ENCODE measurements at places on chromosomes 3 and 15. TPM values are rescaled to one million over a fixed set of nuclear protein-coding genes. Genes with fewer than 3 reads are reported as not detected.

The NAALADL2 gene
- total RNA-seq = 4.4 TPM

The EAF2 gene
- 12.8 TPM for total RNA-seq

The STARD9 gene
- 14.6 TPM for total RNA-seq

The ITIH1 gene
- 0.40 TPM for total RNA-seq

The SLC51A gene
- 1.2 TPM for total RNA-seq

The CCDC13 gene
- 3.6 TPM for total RNA-seq

The ROPN1 gene
- not detected for total RNA-seq

The ALDH1L1 gene
- total RNA-seq = 2.4 TPM

The CP gene
- total RNA-seq = 5.4 TPM

The SLITRK3 gene
- total RNA-seq = not detected

The CHRNA7 gene
- 1.5 TPM for total RNA-seq

The UBE2E2 gene
- total RNA-seq = 38.8 TPM

- H3K4me1 ChIP-seq = no peaks in the 10 kb centered on the region
- no peaks in the 10 kb centered on the region for H3K36me3 ChIP-seq
- H3K27me3 ChIP-seq = no peaks in the 10 kb centered on the region
- no peak overlapping the region for H3K4me3 ChIP-seq
- no peak overlapping the region for H3K27ac ChIP-seq
Measured at GRCh38 chr15:38531509-38531908, 33.1 kb downstream of the RASGRP1 start.

DNA sequence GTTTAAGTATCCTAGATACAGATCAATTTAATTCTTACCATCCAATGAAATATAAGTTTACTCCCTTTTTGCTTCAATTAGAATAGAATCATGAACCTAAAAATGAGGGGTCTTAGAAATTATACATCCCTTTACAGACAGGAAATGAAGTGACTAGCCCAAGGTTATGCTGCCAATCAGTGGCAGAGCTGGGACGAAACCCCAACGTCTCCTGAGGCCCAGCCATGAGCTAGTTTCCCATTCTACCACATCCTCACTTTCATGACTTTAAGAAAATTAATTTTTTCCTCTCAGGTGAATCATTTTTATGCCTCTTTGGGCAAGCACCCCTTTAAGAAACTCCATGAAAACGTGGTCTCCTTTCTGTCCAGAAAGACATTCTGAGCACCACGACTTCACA lies 11.2 kb downstream of the LRIG1 start:
- no peak overlapping the region for H3K27ac ChIP-seq
- H3K4me1 ChIP-seq = peaks cover 58% of the 10 kb centered on the region
- H3K36me3 ChIP-seq = no peaks in the 10 kb centered on the region
- H3K4me3 ChIP-seq = no peak overlapping the region

GRCh38 chr3:150306083-150306482 lies 102.0 kb upstream of the TSC22D2 start:
- no peak overlapping the region for H3K27ac ChIP-seq
- no peak for DNase-seq
- no peaks in the 10 kb centered on the region for H3K27me3 ChIP-seq
- H3K4me3 ChIP-seq = no peak overlapping the region
- H3K4me1 ChIP-seq = no peaks in the 10 kb centered on the region

DNA sequence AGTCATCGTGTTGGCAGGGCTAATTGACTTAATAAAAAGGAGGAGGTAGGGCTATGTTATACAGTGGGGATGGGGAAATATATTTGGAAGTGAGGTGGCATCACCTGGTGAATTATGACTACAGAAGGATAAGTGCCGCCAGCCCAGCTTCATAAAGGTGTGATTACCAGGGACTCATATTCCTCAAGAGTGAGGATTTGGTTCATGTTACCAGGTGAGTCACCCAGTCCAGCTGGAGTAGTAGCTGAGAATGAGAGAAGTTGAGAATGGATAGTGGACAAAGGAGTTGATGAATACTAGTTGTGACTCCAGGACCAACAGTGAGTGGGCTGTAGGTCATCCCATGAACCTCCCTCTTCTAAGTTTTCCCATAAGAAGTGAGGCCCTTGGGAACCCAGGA lies 143.0 kb upstream of the GALNT15 start:
- H3K27me3 ChIP-seq = no peaks in the 10 kb centered on the region
- no peak overlapping the region for H3K4me3 ChIP-seq
- H3K27ac ChIP-seq = no peak overlapping the region
- H3K36me3 ChIP-seq = no peaks in the 10 kb centered on the region

- DNase-seq = no peak
- no peak overlapping the region for H3K27ac ChIP-seq
- H3K27me3 ChIP-seq = no peaks in the 10 kb centered on the region
- no peaks in the 10 kb centered on the region for H3K36me3 ChIP-seq
Measured at GRCh38 chr3:151425627-151426340, 35.1 kb downstream of the IGSF10 start.

DNA sequence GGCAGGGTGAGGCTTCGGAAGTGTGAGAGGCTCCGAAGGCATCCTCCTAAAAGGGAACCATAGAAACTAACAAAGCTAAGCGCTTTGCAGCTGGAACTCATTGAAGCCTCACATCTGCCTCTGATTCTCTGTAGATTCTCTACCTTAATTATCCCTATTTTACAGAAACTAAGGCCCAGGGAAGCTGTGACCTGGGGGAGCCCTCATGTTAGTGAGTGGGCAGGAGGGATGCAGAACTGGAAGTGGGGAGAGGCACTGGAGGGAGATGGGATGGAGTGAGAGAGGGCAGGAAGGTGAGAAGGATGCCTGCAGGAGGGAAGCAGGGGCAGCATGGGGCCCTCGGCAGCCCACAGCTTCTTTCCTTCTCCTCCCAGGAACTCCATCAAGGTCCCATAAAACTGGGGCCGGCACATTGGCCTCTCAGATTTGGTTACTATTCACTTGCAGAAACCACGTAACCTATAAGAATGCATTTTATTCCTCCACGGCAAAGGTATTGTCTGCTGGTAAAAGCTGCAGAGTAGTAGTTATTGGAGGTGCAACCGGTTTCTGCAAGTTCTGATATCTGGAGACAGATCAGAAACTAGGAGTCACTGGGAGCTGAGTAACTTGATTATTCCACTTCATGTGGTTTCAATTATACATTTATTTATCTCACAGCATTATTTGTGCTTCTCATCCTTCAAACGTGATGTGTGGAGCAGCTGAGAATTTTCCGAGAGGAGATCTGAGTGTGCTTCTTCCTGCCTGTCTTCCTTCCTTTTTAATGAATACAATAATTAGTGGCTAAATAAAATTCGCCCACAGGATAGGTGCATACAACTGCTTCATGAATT lies 24.0 kb upstream of the CHCHD6 start:
- H3K27me3 ChIP-seq = no peaks in the 10 kb centered on the region
- H3K4me3 ChIP-seq = no peak overlapping the region
- peaks cover 8% of the 10 kb centered on the region for H3K4me1 ChIP-seq
- H3K27ac ChIP-seq = no peak overlapping the region

DNA sequence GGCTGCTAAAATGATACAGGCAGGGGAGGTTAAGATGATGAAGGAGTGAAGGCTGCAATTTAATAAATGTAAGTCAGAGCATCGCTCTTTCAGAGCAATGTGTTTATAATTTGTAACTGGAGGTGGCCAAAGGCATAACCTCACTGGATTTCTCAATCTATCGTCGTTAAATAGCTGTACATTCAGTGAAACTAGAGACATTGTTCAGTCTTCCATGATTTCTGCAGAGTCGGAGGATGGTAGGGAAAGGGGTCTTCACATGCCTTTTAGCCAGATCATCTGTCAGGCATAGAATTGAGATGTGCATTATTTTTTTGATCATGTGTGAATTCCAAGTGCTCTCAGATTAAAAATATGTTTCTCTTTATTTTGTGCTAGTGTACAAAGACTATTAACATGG lies 315.4 kb downstream of the OXSM start:
- H3K4me3 ChIP-seq = no peak overlapping the region
- H3K4me1 ChIP-seq = no peaks in the 10 kb centered on the region
- H3K27ac ChIP-seq = no peak overlapping the region
- no peak for DNase-seq
- no peaks in the 10 kb centered on the region for H3K36me3 ChIP-seq

DNA sequence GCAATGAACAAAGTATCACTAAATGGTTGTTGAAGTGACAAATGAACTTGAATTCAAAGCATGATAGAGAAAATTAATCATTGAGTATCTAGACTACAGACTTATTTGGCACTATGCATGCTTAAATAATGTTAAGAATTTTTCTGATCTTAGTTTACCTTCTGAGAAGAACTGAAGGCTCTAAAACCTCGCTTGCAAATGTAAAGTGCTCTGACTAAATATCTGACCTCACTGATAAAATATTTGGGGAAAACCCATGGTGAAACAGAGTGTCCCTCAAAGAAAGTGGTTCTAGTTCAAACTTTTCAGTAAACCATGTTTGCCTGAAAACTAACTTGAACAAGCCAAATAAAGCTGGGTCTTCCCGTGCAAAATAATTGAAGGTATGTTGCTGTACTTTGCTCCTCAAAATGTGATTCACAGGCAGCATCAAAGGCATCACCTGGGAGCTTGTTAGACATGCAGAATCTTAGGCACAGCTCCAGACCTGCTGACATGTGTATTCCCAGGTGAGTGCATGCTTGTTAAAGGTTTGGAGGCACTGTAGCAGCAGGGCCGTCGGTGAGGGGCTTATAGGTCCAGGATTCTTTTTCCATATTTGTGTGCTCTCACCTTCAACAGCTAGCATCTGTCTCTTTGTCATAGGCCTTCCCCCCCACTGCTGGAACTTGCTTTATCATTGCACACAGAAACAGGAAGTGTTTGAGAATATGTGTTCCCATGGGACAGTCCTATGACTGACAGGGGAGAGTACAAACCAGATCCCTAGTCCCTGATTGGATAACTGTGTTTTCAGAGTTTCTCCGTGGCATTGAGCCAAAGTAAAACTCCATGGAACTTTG lies 524.2 kb upstream of the LMCD1 start:
- H3K4me3 ChIP-seq = no peak overlapping the region
- H3K27ac ChIP-seq = no peak overlapping the region
- H3K27me3 ChIP-seq = no peaks in the 10 kb centered on the region
- no peak for DNase-seq
- H3K4me1 ChIP-seq = peaks cover 6% of the 10 kb centered on the region

DNA sequence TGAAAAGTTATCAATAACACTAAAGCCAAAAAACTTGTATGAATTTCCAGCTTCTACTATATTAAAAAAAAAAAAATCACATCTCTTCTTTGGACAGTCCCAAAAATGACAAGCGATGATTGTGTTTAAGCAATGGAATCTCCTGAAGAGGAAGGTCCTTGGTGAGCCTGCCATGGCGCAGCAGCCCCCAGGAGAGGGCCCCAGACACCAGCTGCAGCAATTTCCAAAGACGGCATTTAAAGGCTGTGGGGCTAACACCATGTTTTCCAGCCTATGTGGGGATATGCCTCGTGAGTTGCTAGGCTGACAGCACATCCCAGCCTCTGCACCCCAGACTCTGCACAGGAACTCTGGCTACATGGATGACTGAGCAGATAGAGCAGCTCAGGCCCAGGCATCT lies 14.7 kb downstream of the SKIC8 start:
- H3K36me3 ChIP-seq = peaks cover 98% of the 10 kb centered on the region
- no peak overlapping the region for H3K27ac ChIP-seq
- no peaks in the 10 kb centered on the region for H3K4me1 ChIP-seq
- no peaks in the 10 kb centered on the region for H3K27me3 ChIP-seq
- no peak for DNase-seq

- no peaks in the 10 kb centered on the region for H3K36me3 ChIP-seq
- no peak overlapping the region for H3K4me3 ChIP-seq
- no peaks in the 10 kb centered on the region for H3K27me3 ChIP-seq
- no peaks in the 10 kb centered on the region for H3K4me1 ChIP-seq
- H3K27ac ChIP-seq = no peak overlapping the region
- DNase-seq = no peak
Measured at GRCh38 chr3:24004171-24004938, 59.3 kb downstream of the NR1D2 start.

GRCh38 chr3:56357266-56357665 lies 111.0 kb downstream of the ERC2 start:
- no peak overlapping the region for H3K27ac ChIP-seq
- H3K4me1 ChIP-seq = no peaks in the 10 kb centered on the region
- no peak overlapping the region for H3K4me3 ChIP-seq
- H3K27me3 ChIP-seq = no peaks in the 10 kb centered on the region
- no peak for DNase-seq

- H3K27ac ChIP-seq = peak overlapping the region; percentile 99
- no peak for DNase-seq
- peaks cover 26% of the 10 kb centered on the region for H3K4me1 ChIP-seq
Measured at GRCh38 chr3:184360929-184361531, 375 bp downstream of the CLCN2 start.

Measured in upper lobe of left lung (tissue), 6 donors.